Fibroblast of skin of abdomen (primary cell): ENCODE measurements at places on chromosomes 7 and 10.

GRCh38 chr7:124959676-124960075 is 30.1 kb upstream of the POT1 start:
- no peak for DNase-seq

GRCh38 chr7:70143075-70144044 is 545.1 kb downstream of the AUTS2 start:
- DNase-seq: peak; percentile 92

- DNase-seq: no peak
These were observed 1.2 kb downstream of the CYREN start for GRCh38 chr7:135169141-135169963.

DNA sequence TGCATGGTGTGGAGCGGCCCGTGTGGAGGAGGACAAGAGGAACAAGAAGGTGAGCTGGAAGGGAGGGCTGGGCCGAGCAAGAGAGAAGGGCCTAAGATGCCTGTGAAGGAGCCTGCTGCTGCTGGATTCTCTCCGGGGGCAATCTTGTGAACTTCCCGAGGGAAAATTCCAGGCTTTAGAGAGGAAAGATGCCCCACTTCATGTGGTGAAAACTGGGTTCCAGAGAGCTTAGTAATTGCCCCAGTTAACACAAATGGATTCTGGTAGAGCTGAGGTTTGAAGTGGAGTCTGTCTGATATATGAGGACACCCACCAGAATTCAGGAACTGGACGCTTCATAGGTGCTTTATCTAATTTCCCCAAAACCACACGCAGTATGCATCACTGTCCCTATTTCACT is 114.1 kb upstream of the ZMIZ1 start:
- DNase-seq: peak; percentile 82

GRCh38 chr7:44767912-44768627 is 19.4 kb downstream of the ZMIZ2 start:
- DNase-seq: peak; percentile 65

GRCh38 chr7:76185187-76185896 is 16.4 kb upstream of the SRRM3 start:
- DNase-seq: no peak

GRCh38 chr7:74376256-74377036 is 77.3 kb upstream of the GTF2IRD1 start:
- DNase-seq: no peak

GRCh38 chr7:34851431-34851830 is 185.9 kb downstream of the DPY19L1 start:
- peak; percentile 8 for DNase-seq

GRCh38 chr7:67984326-67984725 is 987.7 kb downstream of the TYW1 start:
- no peak for DNase-seq

DNA sequence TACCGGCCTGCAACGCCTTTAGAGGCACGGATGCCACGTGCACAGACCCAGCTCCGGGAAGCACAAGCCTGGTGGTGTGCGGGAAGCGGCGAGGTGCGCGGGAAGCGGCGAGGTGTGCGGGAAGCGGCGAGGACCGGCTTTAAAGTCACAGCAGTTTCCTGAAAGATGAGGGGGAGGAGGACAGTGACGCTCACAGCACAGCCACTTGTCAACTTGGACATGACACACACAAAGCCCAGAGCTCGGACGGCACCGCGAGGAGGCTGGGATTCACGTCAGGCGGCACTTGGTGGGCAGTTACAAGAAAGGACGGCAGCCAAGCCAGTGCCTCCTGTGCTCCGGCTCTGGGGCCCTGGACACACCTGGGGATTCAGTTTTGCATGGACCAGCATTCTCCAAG is 525.9 kb downstream of the DNAJB6 start:
- DNase-seq: no peak

DNA sequence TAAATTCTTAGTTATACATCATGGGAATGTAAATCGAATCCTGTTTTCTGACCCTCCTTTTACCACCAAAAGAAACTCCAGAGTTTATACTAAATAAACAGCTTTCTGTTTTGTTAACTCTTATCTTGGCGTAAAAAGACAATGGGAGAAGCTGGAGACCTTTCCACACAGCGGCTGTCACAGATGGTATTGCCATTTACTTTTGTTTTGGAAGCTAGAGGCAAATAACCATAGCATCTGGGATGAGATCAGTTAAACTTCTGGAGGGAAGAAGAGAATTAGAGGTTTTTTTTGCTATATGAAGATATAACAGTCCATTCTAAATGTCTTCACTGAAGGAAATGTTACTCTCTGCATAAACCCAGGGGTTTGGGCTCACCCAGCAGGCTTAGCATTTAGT is 258.9 kb downstream of the REEP3 start:
- DNase-seq: no peak

DNA sequence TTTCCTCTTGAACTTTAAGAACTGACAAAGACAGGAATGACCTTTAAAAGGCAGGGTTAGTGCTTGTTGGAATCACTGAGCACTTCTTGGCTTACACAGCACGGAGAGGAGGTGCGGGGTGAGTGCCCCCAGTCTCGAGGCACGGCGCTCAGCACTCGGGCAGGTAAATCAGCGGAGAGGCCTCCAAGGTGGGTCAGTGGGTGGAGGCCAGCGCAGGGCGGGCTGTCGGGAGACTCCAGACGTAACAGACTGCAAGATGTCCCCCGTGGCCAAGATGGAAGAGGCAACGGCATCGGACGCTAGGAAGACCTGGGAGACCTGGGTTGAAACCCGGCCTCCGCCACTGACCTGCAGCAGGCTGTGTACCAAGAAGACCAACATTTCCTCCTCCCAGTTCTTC is 149.4 kb downstream of the MAD1L1 start:
- no peak for DNase-seq

- peak; percentile 48 for DNase-seq
These were observed 29.7 kb upstream of the GTF2I start for GRCh38 chr7:74627661-74628411.

GRCh38 chr10:27192284-27192683 is 37.1 kb downstream of the MASTL start:
- peak; percentile 75 for DNase-seq
